CD4-positive, alpha-beta T cell treated with Interleukin-6 for 4 hours (primary cell): ENCODE measurements at places on chromosomes 12 and 14.

DNA sequence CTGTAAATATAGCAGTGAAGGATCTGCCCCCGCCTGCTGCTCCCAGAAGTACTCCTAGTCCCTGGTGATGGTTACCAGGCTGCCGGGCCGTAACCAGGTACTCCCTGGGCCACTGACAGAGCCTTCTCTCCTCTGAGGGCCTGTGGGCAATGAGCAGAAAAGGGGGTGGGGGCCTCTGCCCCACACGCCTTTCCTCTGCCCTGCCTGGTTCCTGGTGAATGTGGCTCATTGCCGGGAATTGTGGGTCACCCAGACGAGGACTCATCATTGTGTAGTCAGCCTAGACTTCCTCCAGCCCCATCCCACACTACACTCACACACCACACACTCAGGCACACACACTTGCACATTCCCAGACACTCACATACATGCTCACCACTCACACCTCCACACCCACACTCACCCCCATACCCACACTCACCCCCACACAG, 35.7 kb upstream of the ACTN1 start:
- DNase-seq, result no peak

- no peak for DNase-seq
These were observed 52.7 kb downstream of the PELI2 start for GRCh38 chr14:56170877-56171422.

GRCh38 chr12:121580959-121581685, at the start of gene KDM2B:
TSS of gene KDM2B (minus strand) at chr12:121581023. CDS start at chr12:121580911, 112 bp downstream.
- DNase-seq, result peak; percentile 49

- no peak for DNase-seq
These were observed 3.9 kb upstream of the BTG1 start for GRCh38 chr12:92149563-92149962.

DNA sequence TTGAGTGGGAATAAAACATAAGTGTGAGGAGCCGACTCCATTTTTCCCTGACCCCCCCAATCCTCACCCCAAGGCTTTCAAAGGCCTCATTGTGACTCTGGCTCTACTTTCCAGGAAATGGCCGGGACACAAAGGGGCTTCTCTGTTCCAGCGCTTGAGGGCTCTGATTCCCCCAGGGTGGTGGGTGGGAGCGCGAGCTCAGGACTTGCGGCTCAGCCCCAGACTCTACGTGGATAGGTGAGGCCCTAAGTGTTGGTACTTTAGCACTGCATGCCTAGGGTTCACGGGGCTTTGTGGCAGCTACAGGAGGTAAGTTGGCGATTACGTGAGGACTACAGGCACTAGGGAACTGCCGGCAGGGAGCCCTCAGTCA, 553 bp downstream of the CNPY2 start:
- no peak for DNase-seq

DNA sequence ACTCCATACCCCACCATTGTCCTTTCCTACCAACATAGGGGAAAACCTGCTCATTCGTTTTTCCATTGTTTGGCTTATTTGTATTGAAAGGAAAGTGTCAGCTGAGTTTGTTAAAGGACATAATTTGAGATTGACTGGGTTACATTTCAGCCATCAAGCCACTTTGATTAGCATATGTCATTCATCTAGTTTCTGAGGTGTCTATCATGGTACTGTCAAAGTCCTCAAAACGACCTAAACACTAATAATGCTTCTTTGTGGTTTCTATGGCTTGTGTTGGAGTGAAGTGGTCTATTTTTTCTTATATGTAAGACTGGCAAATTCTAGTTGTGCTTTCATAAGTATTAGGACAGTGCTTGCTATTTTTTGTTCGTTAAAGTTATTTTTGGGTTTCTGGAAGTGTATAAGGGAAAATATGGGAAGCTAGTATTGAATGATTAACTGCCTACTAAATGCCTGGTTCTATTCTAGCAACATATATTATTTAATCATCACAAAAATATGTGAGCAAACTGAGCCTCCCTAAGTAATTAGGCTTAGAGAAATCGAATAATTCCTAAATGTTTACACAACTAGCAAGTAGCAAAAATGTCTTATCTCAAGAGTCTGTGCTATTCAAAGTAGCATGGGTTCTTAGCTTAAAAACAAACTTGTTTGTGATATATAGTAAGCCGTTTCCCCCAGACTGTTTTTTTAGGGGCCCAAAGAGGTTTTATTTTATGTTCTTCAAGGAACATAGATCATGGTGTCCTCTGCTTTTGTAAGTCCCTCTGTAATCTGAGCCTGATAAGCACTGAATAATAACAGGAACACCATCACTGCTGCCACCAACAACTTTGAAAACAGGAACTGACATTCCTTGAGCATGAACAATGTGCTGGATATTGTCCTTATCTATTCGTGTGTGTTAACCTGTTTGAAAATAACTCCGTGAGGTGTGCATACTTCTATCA, 67.1 kb downstream of the DERA start:
- DNase-seq, result no peak

DNA sequence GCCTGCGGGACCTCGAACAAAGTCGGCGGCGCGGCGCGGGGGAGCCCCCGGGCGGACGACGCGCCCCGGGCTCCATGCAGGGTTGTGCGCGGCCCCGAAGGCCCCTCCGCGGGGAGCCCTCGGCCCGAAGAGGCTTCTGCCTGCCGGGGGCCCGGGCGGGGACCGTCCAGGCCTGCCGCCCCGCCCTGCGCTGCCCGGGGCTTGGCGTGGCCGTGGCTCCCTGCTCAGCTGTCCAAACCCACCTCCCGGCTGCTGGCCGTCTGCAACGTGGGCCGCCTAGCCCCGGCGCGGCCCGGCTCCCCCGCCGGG, 670 bp downstream of the DYRK2 start:
- no peak for DNase-seq

DNA sequence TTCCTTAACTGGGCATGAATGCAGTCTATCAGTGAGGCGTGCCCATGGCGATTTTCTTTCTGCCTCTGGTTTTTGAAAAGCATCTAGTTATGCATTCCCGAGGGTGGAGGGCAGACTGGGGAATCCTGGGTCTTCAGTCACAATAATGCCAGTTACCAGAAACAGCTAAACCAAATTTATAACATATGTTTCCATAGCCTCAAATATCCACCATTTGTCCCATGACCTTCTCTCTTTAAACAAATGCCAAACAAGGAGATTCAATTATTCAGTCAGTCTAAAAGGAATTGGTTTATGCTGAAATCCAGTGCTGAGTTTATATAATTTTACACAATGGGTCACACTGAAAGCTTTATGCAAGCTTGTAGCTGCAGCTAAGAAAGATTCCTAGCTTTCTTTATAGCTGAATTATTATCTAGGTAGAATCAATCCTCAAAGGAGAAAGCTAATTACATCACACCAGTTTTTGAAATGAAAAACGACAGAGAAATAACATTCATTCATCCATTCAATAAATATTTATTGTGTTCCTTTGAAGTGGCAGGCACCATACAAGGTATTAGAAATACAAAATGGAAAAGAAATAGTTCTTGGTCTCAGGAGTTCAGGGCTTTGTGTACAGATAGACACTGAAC, 131.3 kb upstream of the RAP1B start:
- no peak for DNase-seq
